NCI-H1417 treated with DMSO at 0.1 percent for 48 hours (cell line): ENCODE measurements at places on chromosomes 2 and 18.

GRCh38 chr18:48820483-48821250, 130.1 kb downstream of the SMAD7 start:
- DNase-seq: no peak

- DNase-seq: no peak
These were observed 552 bp downstream of the CNPPD1 start for GRCh38 chr2:219175928-219176817.

DNA sequence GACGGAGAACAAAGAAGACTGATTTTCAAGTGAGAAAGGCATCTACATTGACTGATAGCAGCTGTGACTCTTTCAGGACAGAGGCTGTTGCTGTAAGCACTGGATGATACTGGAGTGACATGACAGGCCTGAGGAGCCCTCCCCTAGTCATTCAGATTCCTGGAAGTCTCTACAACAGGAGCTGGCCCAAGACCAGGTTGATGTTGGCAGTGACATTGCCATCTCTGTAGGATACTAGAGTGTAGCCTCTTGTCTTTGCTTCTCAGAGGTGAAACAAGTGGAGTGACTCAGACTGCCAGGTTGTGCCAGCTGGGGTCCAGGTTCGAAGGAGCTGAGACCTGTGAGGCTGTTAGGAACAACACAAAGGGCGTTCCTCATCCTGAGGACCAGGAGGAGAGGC, 44.7 kb upstream of the SH3RF3 start:
- DNase-seq: no peak

- no peak for DNase-seq
These were observed 304.1 kb downstream of the TNS1 start for GRCh38 chr2:217698691-217699090.

GRCh38 chr2:7449298-7449697, 532.1 kb downstream of the RNF144A start:
- DNase-seq: no peak

- no peak for DNase-seq
These were observed 70.3 kb upstream of the SMAD7 start for GRCh38 chr18:49021076-49021432.
